ENCODE measurements at places on chromosomes 12 and 14.

- DNase-seq = no peak
Observed at GRCh38 chr12:34334538-34334937, 312.2 kb downstream of the ALG10 start.

DNA sequence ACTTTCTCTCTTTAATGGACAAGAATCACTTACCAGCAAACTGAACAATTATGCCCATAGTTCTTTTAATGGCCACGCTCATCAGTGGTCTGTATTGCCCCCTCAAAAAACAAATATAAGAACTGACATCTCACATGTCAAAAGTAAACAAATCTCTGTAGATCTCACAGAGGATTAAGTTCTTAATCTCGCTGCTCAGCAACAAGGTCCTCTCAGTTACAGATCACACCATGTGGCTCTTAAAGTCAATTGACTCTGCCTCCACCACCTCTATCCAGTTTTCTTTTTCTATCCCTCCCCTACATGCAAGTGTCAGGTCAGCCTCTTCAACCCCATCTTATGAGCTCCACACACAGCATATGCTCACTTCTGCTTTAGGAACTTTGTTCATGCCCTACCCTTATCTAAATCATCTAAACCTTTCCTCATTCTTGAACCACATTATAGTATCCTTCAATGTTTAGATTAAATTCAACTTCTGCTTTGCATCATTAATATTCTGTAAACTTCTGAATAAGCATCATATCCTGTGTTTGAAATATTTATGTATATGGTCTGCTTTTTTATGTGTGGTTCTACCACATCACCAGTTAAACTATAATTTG lies 7.2 kb downstream of the ADAM20 start:
- DNase-seq = no peak

DNA sequence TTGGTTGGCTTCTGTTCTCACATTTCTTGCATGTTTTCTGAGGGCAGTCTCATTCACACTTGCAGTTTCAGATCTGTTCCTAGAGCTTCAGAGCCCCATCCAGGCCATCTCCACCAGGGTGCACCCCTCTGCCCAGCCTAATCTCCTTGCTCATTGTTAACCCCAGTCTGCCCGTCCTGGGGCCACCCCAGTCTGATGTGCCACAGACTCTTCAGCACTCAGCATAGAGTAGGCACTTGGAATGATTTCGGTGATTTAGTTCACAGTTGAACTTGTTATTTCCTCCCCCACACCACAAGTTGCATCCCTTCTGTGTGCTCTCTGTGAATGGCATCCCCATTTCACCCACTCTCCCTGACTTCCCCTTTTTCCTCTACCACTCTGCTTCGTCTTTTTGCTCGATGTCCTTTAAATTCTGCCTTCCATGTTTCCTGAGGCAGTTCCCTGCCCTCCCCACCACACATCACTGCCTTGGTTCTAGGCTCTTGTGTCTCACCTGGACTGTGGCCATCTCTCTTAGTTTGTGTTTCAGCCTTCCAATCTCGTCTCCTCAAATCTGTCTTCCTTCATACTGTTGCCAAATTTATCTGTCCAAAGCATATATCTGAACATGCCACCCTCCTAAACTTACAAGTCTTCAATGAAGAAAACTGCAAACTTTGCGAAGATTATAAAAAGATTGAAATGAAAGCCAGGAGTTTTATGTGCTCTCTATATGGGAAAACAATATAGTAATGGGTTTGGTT lies 41.5 kb downstream of the ANO6 start:
- DNase-seq = no peak

- no peak for DNase-seq
Observed at GRCh38 chr12:65663648-65664047, 160.6 kb upstream of the HMGA2 start.

DNA sequence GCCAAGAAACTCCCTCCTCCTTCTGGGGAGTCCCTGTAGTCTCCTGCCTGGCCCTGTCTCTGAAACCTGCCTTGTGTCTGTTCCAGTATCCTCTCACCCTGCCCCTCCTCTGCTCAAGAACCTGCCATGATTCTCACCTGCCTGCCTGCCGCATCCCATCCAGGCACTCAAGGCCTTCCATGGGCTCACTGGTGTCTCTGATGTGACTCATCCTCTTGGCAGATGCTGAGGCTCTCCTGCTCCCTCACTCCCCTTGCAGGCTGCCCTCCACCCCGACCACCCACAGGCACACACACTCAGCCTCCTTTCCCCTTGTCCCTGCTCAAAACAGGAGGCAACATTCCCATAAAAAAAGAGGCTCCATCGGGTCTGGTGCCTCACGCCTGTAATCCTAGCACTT lies 5.8 kb upstream of the BEGAIN start:
- DNase-seq = no peak
